ENCODE measurements at places on chromosomes 2 and 18. TPM values are rescaled to one million over a fixed set of nuclear protein-coding genes. Genes with fewer than 3 reads are reported as not detected.

DNA sequence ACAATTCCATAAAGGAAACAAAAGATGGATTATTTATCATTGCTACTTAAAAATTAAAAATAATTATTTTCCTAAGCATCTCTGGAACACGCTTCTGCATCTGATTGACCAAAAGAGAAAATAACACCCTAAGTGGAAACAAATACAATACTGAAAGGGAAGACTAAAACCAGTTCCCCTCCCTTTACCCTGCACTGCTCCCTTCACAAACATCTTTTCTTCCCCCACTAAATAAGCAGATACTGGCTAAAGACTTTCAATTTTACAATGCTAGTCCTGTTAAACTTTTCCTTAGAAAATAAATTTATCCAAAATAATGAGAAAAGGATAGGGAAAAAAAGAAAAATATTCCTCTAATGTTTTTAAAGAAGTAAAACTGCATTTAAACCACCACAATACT lies 4.3 kb downstream of the NCKAP1 start:
- DNase-seq = no peak

GRCh38 chr2:177073611-177074010 lies 139.0 kb upstream of the HNRNPA3 start:
- no peak for DNase-seq

Gene PSMA8
- total RNA-seq = not detected

DNA sequence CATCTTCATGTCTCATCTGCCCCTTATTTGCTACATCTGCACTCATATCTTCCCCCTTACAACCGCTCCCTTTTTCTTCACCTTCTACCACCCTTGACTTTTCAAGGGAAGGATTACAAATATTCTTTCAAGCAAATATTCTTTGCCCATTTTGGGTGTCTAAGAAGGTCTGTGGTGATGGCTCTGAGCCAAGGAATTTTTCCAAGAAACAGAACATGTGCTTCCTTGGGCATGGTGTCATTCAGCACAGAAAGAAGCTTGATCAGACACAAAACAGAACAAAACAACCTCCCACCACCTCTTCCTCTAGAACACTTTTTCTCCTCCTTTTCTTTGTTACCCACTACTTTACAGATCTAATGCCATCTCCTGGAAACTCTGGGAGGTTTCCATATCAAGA lies 313.7 kb downstream of the SATB2 start:
- no peak for DNase-seq

- no peak for DNase-seq
Observed at GRCh38 chr2:88098558-88098900, 29.3 kb downstream of the FABP1 start.

Gene TCF23
- 8.5 TPM for total RNA-seq
